Glomerular endothelial cell (primary cell): ENCODE measurements at places on chromosomes 6 and 20. TPM values are rescaled to one million over a fixed set of nuclear protein-coding genes. Genes with fewer than 3 reads are reported as not detected.

Gene PROCR
- total RNA-seq: 92.8 and 185 TPM in 2 replicates

Gene SLPI
- total RNA-seq: not detected in 2 replicates

Gene APCDD1L
- total RNA-seq: 0.34 and 4.2 TPM in 2 replicates

Gene AVP
- total RNA-seq: not detected in 2 replicates

Gene OLIG3
- total RNA-seq: not detected in 2 replicates

Gene CEP43
- total RNA-seq: 9.7 TPM in 2 replicates

Gene TFAP2D
- not detected in 2 replicates for total RNA-seq

Gene HLA-DOB
- total RNA-seq: 0.29 and 1.2 TPM in 2 replicates

Gene LPA
- not detected in 2 replicates for total RNA-seq

Gene MYLIP
- 16.7 and 18.0 TPM in 2 replicates for total RNA-seq

Gene CPXM1
- 4.3 and 12.5 TPM in 2 replicates for total RNA-seq

Gene FRK
- total RNA-seq: 0.06 and 0.53 TPM in 2 replicates

Gene WTAP
- total RNA-seq: 67.3 and 78.2 TPM in 2 replicates

Gene FRS3
- total RNA-seq: 1.6 and 3.4 TPM in 2 replicates

Gene HM13
- total RNA-seq: 95.5 and 129 TPM in 2 replicates

Gene KIF25
- not detected in 2 replicates for total RNA-seq

Gene ACTL10
- 1.4 and 4.0 TPM in 2 replicates for total RNA-seq

Gene THBS2
- 2.6 and 11.1 TPM in 2 replicates for total RNA-seq

Gene PI16
- total RNA-seq: 0.23 TPM in 1 of 2 replicates, not detected in the other

Gene MAS1L
- not detected in 2 replicates for total RNA-seq

Gene HLA-DRA
- total RNA-seq: 0.41 TPM in 1 of 2 replicates, not detected in the other

Gene C20orf144
- not detected in 2 replicates for total RNA-seq

Gene APOBEC2
- total RNA-seq: not detected in 2 replicates

Gene SFTA2
- total RNA-seq: not detected in 2 replicates

Gene OR2J3
- not detected in 2 replicates for total RNA-seq

Gene PEDS1
- total RNA-seq: 80.6 and 121 TPM in 2 replicates

Gene TBX18
- 2.9 and 3.7 TPM in 2 replicates for total RNA-seq

Gene NNAT
- 13.8 and 21.2 TPM in 2 replicates for total RNA-seq

Gene ABHD16B
- total RNA-seq: not detected in 2 replicates

Gene CTAGE9
- total RNA-seq: 0.05 TPM in 1 of 2 replicates, not detected in the other

Gene SLC17A1
- total RNA-seq: not detected in 2 replicates

Gene CALHM4
- not detected in 2 replicates for total RNA-seq

Gene XKR7
- 0.05 TPM in 1 of 2 replicates, not detected in the other for total RNA-seq

Gene EBF4
- total RNA-seq: 2.3 and 4.1 TPM in 2 replicates

Gene DSE
- 20.8 and 21.5 TPM in 2 replicates for total RNA-seq

Gene MAD2L1BP
- total RNA-seq: 33.5 and 48.7 TPM in 2 replicates

Gene C6orf15
- total RNA-seq: not detected in 2 replicates

Gene TINAG
- 4.8 TPM in 1 of 2 replicates, not detected in the other for total RNA-seq

Gene LMBRD1
- total RNA-seq: 33.8 and 34.5 TPM in 2 replicates

Gene LY6G5C
- 3.7 and 4.1 TPM in 2 replicates for total RNA-seq

Gene SLC17A2
- not detected in 2 replicates for total RNA-seq

Gene PRICKLE4
- 5.4 and 6.4 TPM in 2 replicates for total RNA-seq

Gene UNC5CL
- 0.10 TPM in 1 of 2 replicates, not detected in the other for total RNA-seq

Gene ELMO2
- 34.0 and 38.8 TPM in 2 replicates for total RNA-seq

Gene MEP1A
- total RNA-seq: not detected in 2 replicates

Gene LYRM2
- total RNA-seq: 14.2 and 14.8 TPM in 2 replicates

Gene TBXT
- total RNA-seq: not detected in 2 replicates

Gene CSNK2A1
- 115 and 132 TPM in 2 replicates for total RNA-seq

Gene SULF2
- 1,114 and 1,185 TPM in 2 replicates for total RNA-seq

Gene HLA-E
- total RNA-seq: 412 and 601 TPM in 2 replicates

Gene LGSN
- not detected in 2 replicates for total RNA-seq
